Fibroblast of pulmonary artery (primary cell): ENCODE measurements at places on chromosomes 1 and 21.

GRCh38 chr1:2283371-2283990, 55.4 kb downstream of the SKI start:
- DNase-seq = no peak

DNA sequence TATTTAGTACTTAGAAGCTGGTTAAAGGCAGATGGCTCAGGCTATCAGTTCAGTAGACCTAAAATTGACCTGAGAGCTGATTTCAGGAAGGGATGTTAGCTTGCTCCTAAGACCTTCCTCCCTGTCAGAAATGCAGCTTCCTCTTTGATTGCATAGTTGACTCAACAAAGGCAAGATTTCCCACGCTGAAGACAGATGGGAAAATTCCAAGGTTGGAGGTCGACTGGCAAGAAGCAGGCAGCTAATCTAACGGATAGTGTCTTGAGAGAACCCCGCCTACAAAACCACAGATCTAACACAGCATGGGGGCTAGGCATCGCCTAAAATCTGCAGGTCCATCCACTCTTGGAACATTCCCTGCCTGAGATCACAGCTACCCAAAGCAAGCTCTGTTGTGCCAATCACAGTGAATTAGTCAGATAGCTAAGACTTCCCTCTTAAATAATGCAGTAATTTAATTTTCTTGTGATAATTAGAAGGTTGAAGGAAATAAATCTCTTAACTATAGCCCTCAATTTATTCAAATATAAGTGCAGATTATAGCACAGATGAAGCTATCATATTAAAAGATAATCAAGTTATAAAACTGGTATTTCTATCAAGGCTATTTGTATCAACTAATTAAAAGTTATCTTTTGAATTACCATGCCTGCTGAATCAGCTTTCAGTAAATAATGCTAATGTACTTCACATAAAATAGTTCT, 357.8 kb upstream of the SGIP1 start:
- DNase-seq = peak; percentile 62

GRCh38 chr1:245261786-245262185, 107.0 kb downstream of the KIF26B start:
- no peak for DNase-seq

DNA sequence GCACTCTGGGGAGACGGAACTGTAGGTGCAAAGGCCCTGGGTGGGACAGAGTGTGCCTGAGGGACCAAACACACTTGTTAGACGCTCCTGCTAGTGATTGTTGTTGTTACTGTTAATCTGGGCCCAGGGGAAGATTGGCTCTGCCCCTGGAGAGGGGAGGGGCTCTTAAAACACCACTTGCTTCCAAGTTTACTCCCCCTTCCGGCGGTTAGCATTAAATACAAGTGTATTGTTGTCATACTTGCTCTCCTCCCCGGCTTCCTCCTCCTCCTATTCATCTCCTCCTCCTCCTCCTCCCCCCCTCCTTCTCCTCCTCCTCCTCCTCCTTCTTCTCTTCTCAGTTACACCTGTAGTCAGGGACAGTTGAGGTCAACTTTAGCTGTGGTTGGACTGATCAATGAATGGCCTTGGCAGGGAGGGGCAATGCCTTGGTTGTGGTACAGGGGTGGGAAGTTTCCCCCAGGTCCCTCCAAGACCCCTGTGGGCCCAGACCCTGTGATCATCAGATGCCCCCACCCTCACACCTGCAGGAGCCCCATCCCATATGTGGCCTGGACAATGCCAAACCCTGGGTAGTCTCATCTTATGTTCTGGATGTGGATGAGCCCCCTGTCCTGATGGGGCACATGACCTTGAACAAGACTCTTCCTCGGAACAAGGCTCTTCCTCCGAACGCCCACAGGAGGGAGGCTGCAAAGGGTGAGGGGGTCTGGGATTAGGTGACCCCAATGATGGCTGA, 217.3 kb downstream of the PTPRU start:
- peak; percentile 63 for DNase-seq

GRCh38 chr1:6822530-6823359, 37.5 kb downstream of the CAMTA1 start:
- no peak for DNase-seq

- no peak for DNase-seq
These were observed 19.6 kb upstream of the TACSTD2 start for GRCh38 chr1:58596631-58597052.

GRCh38 chr1:240173836-240174235, 82.2 kb downstream of the FMN2 start:
- no peak for DNase-seq

- DNase-seq = peak; percentile 29
These were observed 236.4 kb downstream of the USH2A start for GRCh38 chr1:216186816-216187215.

- DNase-seq = no peak
These were observed 445.8 kb upstream of the ZP4 start for GRCh38 chr1:238336531-238336930.

DNA sequence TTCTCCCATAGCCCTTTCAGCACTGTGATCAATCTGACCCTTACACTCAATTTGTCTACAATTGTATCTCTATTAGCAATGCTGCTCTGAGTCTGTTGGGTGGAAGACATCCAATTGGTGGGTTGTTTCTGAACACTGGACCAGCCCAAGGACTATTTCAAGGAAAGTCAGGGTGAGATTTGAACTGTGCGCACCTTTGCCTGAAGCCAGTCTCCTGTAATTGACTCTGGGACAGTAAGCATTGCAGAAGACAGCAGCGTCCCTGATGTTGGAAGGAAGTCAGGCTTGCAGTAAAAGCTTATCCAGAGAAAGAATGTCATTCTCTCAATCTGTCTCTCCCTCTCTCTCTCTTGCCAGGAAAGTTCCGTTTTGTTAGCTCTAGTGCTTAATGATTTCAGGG, 233.9 kb downstream of the KIF26B start:
- no peak for DNase-seq

- peak; percentile 61 for DNase-seq
These were observed at the start of gene MYCL for GRCh38 chr1:39901714-39902459. MYCL (minus strand) TSS chr1:39901917; CDS start chr1:39901434, 483 bp downstream.

GRCh38 chr1:91730801-91731732, 154.9 kb downstream of the TGFBR3 start:
- peak; percentile 79 for DNase-seq

DNA sequence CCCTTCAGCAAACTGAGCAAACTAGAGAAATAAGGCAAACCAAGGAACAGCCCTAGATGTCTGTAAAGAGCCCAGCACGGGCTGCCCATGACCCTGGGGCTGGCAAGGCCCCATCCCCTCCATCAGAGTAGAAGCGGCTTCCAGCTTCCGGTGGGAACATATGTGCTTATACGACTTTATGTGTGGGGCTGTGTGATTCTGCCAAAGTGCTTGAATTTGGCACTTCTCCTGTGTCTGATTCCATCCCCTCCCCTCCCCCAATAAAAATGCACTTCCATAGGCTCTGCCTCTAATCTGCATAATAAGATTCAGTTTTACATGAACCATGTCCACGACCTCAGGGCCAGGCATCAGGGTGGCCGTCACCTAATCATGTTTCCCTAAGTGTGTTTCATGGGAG, 236.6 kb downstream of the DSCAM start:
- DNase-seq = no peak

GRCh38 chr1:244349103-244349531, 102.6 kb downstream of the ADSS2 start:
- peak; percentile 95 for DNase-seq

GRCh38 chr1:15110128-15110866, 43.2 kb upstream of the TMEM51 start:
- no peak for DNase-seq

- DNase-seq = no peak
These were observed 1.7 kb upstream of the DMRTA2 start for GRCh38 chr1:50424884-50425375.

GRCh38 chr21:37829447-37829846, 86.8 kb downstream of the KCNJ6 start:
- peak; percentile 17 for DNase-seq

GRCh38 chr1:187010571-187011309, 182.0 kb downstream of the PLA2G4A start:
- DNase-seq = no peak

DNA sequence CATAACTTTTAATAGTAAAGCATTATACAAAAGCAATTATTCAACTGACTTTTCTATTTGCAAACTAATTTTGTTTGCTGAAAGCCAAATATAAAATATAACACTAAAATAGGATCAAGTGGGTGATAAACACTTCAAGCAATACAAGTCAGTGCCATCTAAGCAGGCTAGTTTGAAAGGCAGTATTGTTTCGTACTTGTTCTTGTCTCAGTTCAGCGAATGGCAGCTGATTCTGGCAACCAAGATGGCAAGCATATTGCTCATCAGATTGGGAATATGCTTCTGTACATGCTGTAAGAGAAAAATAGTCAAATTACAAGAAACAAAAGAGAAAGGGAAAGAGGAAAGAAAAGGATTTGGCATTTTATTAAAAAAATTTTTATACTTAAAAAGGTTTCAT, 7.5 kb downstream of the TMEM59 start:
- no peak for DNase-seq

- DNase-seq = peak; percentile 78
These were observed 94.7 kb upstream of the GADD45A start for GRCh38 chr1:67590329-67590728.

- no peak for DNase-seq
These were observed 164.4 kb downstream of the EDEM3 start for GRCh38 chr1:184590163-184590750.

DNA sequence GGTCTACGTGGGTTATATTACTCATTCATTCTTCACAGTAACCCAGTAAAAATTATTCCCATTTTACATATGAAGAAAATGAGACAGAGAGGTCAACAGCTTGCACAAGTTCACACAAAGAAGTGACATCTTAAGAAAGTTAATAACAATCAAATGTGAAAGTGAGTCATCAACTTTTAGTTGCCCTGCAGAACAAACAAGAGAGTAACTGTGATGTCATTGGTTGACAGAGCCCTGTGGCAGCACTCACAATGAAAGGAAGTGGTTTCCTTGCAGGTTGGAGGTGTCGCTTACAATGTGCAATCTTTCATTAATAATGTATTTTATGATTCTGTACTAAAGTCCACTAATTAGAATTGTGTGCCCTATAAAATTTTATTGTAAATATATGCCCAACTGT, 369.6 kb downstream of the RYR2 start:
- DNase-seq = no peak

- no peak for DNase-seq
These were observed 57.8 kb upstream of the C1orf185 start for GRCh38 chr1:51044199-51044598.

GRCh38 chr1:42163114-42163513, 1.4 kb downstream of the GUCA2A start:
- DNase-seq = no peak

DNA sequence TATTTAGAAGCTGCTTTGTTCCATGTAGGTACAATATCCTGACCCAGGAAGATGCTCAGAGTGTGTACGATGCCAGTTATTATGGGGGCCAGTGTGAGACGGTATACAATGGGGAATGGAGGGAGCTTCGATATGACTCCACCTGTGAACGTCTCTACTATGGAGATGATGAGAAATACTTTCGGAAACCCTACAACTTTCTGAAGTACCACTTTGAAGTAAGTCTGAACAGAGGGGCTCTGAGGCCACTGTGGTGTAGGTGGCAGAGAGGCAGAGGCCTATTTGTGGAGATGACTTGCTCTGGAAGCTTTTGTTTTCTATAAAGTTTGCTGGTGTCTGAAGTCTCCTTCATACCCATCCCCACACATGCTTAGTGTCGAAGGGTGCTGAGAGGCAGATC, 26.8 kb downstream of the C8A start:
- no peak for DNase-seq

- no peak for DNase-seq
These were observed 169.0 kb upstream of the C1orf105 start for GRCh38 chr1:172251486-172251885.

GRCh38 chr1:113073479-113073950, 517 bp downstream of the LRIG2 start:
- peak; percentile 59 for DNase-seq

DNA sequence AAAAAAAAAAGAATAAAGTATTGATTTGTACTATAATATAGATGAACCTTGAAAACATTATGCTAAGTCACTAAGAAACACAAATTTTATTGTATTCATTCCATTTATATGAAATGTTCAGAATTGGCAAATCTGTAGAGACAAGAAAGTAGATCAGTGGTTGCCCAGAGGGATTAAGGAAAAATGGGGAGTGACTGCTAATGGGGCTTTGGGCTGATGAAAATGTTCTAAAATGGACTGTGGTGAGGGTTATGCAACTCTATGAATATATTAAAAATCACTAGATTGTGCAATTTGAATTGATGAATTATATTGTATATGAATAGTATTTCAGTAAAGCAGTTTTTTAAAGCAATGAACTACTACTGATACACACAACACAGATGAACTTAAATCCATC, 10.0 kb downstream of the GDAP2 start:
- DNase-seq = no peak

- DNase-seq = peak; percentile 35
These were observed 11.3 kb downstream of the MAP7D1 start for GRCh38 chr1:36166938-36167905.

GRCh38 chr1:218867066-218867465, 306.6 kb upstream of the LYPLAL1 start:
- no peak for DNase-seq

DNA sequence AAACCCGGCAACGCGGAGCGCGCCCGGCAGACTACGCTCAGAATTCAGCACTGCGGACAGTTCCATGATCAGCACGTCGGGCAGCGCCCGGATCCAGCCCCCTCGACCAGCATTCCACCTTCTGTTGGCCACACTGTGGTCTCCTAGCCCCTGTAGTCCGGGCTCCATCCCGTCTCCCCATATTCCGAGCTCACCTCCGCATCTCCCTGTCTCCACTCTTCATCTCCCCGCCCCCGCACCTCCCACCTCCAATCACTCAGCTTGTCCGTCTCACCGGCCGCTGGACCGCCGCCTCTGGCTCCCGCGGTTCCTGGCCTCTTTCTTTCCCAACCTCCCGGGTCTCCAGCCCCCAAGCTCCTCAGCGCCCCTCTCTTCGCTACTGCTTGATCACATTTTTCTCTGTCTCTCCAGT, 500 bp downstream of the EPHA10 start:
- DNase-seq = peak; percentile 60
